Body of pancreas (tissue), 4 donors: ENCODE measurements at places on chromosomes 13 and 19. TPM values are rescaled to one million over a fixed set of nuclear protein-coding genes. Genes with fewer than 3 reads are reported as not detected.
A peak's percentile ranks its signal among the peaks of the same experiment; 100 is the strongest.

GRCh38 chr19:1970003-1970805, 29.2 kb downstream of the CSNK1G2 start:
- H3K4me3 ChIP-seq = no peak overlapping the region
- H3K27ac ChIP-seq = no peak overlapping the region
- peaks cover 4% of the 10 kb centered on the region for H3K36me3 ChIP-seq
- H3K27me3 ChIP-seq = no peaks in the 10 kb centered on the region
- H3K4me1 ChIP-seq = no peaks in the 10 kb centered on the region
- no peak for DNase-seq

- DNase-seq = peak; percentile 73
- no peaks in the 10 kb centered on the region for H3K27me3 ChIP-seq
- H3K36me3 ChIP-seq = no peaks in the 10 kb centered on the region
- H3K4me1 ChIP-seq = peaks cover 9% of the 10 kb centered on the region
- peak overlapping the region; percentile 34 for H3K27ac ChIP-seq
- no peak overlapping the region for H3K4me3 ChIP-seq
Measured at GRCh38 chr19:55546822-55547614, 1.7 kb upstream of the SBK3 start.

DNA sequence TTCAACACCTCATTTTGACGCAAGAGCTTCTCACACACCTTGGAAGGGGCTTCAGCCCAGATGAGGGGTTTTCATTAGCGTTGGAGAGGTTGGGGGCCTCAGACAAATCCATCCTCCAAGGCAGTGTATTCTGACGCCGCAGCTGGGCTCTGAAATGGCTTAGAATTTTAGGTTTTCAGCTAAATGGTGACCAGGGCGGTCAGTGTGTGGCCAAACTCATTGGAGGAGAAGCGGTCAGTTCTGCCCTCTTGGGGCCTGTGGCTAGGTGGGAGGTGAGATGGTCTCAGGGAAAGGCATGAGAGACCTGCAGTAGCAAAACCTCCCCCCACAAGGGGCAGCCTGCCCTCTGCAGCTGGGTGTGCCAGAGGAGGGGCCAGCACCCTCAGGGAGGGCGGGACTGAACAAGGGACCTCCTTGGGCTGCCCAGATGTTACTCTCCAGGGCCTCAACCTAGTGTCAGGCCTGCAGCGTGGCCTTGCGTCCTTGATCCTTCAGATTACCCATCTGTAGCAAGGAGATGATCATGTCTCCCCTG, 155.8 kb downstream of the URI1 start:
- H3K4me1 ChIP-seq = no peaks in the 10 kb centered on the region
- H3K4me3 ChIP-seq = no peak overlapping the region
- H3K27me3 ChIP-seq = no peaks in the 10 kb centered on the region
- no peaks in the 10 kb centered on the region for H3K36me3 ChIP-seq

- no peak overlapping the region for H3K27ac ChIP-seq
- H3K36me3 ChIP-seq = no peaks in the 10 kb centered on the region
- H3K4me3 ChIP-seq = no peak overlapping the region
- H3K27me3 ChIP-seq = no peaks in the 10 kb centered on the region
- DNase-seq = no peak
- H3K4me1 ChIP-seq = no peaks in the 10 kb centered on the region
Measured at GRCh38 chr13:89550938-89551337, 1796.5 kb upstream of the MIR17HG start.

GRCh38 chr13:45691251-45691650, 10.9 kb upstream of the CBY2 start:
- DNase-seq = no peak
- peaks cover 12% of the 10 kb centered on the region for H3K4me1 ChIP-seq
- H3K4me3 ChIP-seq = no peak overlapping the region
- no peaks in the 10 kb centered on the region for H3K36me3 ChIP-seq

DNA sequence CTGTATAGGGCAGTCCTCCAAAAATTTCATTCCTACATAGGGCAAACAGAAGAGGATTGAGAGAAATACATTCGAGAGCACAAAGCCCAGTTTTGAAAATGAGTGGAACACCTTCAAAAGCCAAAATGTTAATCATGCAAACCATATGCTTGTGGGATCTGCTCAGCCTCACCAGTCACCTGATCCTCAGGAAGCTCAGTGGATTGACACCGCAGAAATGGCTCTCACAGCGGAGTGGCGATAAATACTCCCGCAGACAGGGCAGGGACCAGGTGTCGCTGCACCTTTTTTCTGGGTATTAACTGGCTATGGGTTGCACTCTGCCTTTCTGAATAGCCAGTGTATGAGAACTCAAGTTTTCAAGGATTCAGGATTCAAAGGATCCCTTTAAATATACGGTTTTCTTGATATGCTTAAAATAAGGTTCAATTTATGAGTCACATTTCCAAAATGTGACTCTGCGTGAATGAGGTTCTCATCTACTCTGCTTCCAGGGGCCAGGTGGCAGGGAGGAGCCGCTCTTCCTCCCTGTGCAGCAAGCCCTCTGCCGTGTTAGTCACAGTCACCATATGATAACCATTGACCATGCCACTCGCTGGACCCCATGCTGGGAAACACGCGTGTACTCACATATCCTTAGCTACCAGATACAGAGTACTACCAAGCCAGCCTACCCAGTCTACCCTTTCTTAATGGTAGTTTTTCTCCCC, 18.3 kb upstream of the DHRS12 start:
- H3K36me3 ChIP-seq = no peaks in the 10 kb centered on the region
- H3K27me3 ChIP-seq = no peaks in the 10 kb centered on the region
- H3K4me1 ChIP-seq = no peaks in the 10 kb centered on the region
- H3K4me3 ChIP-seq = no peak overlapping the region
- no peak overlapping the region for H3K27ac ChIP-seq

GRCh38 chr19:18419699-18420460, 682 bp downstream of the SSBP4 start:
- H3K27me3 ChIP-seq = no peaks in the 10 kb centered on the region
- no peaks in the 10 kb centered on the region for H3K36me3 ChIP-seq
- peak overlapping the region; percentile 27 for H3K4me3 ChIP-seq
- H3K4me1 ChIP-seq = peaks cover 63% of the 10 kb centered on the region
- no peak for DNase-seq

DNA sequence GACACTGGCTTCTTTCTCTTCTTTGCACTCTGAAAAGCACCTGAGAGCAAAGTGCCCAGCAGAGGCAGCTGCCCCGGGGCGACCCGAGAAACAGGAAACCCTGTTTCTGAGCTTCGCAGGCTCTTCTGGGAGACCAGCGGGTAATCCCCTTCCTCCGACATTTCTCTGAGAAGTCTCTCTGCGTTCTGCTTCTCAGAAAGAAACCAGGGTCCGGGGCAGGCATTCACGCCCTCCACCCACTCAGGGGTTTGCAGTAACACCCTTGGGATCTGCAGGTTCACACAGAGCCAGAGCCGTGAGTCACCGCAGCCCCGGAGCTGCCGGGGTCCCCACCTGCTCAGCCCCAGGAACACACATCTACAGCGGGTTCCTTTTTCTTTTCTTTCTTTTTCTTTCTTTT, 86.0 kb downstream of the GADD45B start:
- no peak overlapping the region for H3K27ac ChIP-seq
- H3K36me3 ChIP-seq = no peaks in the 10 kb centered on the region
- no peak overlapping the region for H3K4me3 ChIP-seq
- no peak for DNase-seq
- no peaks in the 10 kb centered on the region for H3K4me1 ChIP-seq
- no peaks in the 10 kb centered on the region for H3K27me3 ChIP-seq

DNA sequence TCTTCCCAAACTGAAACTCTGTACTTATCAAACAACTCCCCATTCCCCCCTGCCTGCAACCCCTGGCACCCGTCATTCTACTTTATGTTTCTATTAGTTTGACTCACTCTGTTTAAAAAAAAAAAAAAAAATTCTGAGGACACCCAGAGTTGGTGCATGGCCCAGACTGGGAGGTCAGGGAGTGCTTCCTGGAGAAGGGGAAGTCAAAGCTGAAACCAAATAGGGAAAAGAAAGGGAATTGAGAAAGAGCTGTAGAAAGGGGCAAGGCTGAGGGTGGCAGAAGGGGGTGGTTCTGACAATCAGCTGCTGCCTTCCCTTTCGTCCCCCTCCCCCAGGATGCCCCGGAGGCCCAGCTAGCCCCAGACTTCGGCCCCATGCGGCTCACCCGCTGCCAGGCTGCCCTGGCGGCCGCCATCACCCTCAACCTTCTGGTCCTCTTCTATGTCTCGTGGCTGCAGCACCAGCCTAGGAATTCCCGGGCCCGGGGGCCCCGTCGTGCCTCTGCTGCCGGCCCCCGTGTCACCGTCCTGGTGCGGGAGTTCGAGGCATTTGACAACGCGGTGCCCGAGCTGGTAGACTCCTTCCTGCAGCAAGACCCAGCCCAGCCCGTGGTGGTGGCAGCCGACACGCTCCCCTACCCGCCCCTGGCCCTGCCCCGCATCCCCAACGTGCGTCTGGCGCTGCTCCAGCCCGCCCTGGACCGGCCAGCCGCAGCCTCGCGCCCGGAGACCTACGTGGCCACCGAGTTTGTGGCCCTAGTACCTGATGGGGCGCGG, 9.0 kb upstream of the STRN4 start:
- no peaks in the 10 kb centered on the region for H3K27me3 ChIP-seq
- DNase-seq = no peak
- H3K4me1 ChIP-seq = peaks cover 5% of the 10 kb centered on the region
- no peaks in the 10 kb centered on the region for H3K36me3 ChIP-seq

DNA sequence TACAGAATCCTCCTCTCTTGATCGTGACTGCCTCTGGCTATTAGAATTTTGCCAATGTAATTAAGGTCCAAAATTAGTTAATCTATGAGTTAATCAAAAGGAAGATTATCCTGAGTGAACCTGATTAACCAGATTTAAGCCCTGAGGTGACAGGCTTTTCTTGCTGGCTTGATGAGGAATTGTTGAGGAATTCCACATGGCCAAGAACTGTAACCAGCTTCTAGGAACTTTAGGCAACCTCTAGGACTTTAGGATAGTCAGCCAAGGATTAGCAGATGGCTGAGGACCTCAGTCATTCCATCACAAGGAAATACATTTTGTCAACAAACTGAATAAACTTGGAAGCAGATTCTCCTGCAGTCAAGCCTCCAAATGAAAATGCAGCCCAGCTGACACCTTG, 84.8 kb downstream of the STOML3 start:
- H3K4me3 ChIP-seq = no peak overlapping the region
- H3K36me3 ChIP-seq = no peaks in the 10 kb centered on the region
- H3K27me3 ChIP-seq = no peaks in the 10 kb centered on the region
- peaks cover 5% of the 10 kb centered on the region for H3K4me1 ChIP-seq
- DNase-seq = no peak
- no peak overlapping the region for H3K27ac ChIP-seq

- H3K4me3 ChIP-seq = no peak overlapping the region
- H3K27me3 ChIP-seq = no peaks in the 10 kb centered on the region
- no peaks in the 10 kb centered on the region for H3K4me1 ChIP-seq
- H3K36me3 ChIP-seq = no peaks in the 10 kb centered on the region
Measured at GRCh38 chr13:85332615-85333014, 466.6 kb downstream of the SLITRK6 start.

DNA sequence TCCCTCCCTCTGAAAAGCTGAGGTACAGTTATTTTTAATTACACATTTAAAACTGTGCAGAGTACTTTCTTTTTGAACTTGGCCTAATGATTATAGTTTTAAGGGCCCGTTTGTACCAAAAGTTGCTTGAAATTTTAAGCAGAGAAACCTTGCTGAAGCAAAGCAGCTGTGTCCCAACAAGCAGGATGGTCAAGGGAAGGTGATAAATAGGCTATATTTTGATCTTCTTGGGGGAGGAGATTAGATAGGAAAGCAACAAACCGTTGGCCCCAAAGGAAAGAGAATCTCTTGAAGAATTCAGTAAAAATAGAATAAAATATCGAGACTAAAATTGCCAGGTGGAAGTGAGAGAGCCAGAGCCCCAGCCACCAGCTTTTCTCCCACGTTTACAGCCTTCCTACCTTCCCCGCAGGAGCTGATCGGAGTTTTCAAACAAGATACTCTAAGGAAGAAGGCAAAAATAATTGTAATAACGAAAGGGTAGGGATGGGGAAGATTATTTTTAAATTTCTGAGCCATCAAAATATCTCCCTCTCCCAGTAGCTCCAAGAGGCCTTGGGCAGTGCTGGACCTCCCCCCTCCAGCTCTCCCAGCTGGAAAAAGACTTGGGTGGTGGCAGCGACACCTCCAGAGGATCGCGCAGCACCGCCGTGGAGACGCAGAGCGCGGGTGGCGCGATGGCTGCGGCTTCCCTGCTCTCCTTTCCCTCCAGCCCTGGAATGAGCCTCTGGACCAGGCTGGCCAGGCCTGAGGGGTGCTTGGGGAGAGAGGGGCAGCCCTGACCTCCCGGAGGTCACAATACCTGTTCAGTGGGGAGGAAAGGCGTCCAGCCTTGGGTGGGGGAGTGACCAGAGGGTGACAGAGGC, 5.8 kb downstream of the ZIC2 start:
- no peak overlapping the region for H3K4me3 ChIP-seq
- H3K27me3 ChIP-seq = peaks cover 6% of the 10 kb centered on the region
- peaks cover 17% of the 10 kb centered on the region for H3K4me1 ChIP-seq
- H3K36me3 ChIP-seq = no peaks in the 10 kb centered on the region
- DNase-seq = no peak

- H3K27ac ChIP-seq = no peak overlapping the region
- H3K4me1 ChIP-seq = no peaks in the 10 kb centered on the region
- H3K36me3 ChIP-seq = no peaks in the 10 kb centered on the region
- H3K27me3 ChIP-seq = no peaks in the 10 kb centered on the region
- no peak overlapping the region for H3K4me3 ChIP-seq
Measured at GRCh38 chr13:81563091-81563490, 1222.2 kb upstream of the SPRY2 start.

GRCh38 chr19:16497837-16498236, 1.6 kb downstream of the C19orf44 start:
- H3K36me3 ChIP-seq = no peaks in the 10 kb centered on the region
- no peaks in the 10 kb centered on the region for H3K27me3 ChIP-seq
- no peak for DNase-seq
- H3K4me3 ChIP-seq = no peak overlapping the region

GRCh38 chr19:17996826-17997316, 11.1 kb upstream of the ARRDC2 start:
- no peaks in the 10 kb centered on the region for H3K36me3 ChIP-seq
- peaks cover 9% of the 10 kb centered on the region for H3K4me1 ChIP-seq
- peak; percentile 90 for DNase-seq
- H3K27me3 ChIP-seq = no peaks in the 10 kb centered on the region
- no peak overlapping the region for H3K27ac ChIP-seq

DNA sequence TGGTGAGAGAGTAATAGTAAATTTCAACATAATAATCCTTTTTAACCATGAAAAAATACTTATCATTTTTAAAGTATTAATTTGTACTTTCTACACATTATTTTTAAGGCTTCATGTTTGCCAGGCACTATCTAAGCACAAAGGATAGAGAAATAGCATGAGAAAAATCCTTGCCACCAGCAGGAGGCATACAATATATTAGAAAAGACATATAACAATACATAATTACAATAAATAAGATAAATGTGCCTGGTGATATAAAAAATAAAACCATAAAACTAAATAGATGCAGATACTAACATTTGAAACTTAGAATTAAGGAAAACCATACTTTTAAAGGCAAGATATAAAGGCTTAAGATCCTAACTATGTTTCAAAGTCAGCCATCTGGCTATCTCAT, 1256.4 kb downstream of the DIAPH3 start:
- no peak overlapping the region for H3K27ac ChIP-seq
- no peak for DNase-seq

The CEBPG gene
- 16.3 TPM for total RNA-seq

The ZSCAN4 gene
- total RNA-seq = not detected

The RUVBL2 gene
- total RNA-seq = 47.2 TPM

The CABP5 gene
- not detected for total RNA-seq

The RNF17 gene
- total RNA-seq = 1.6 TPM

The PTGER1 gene
- total RNA-seq = 3.6 TPM
